CD4-positive, alpha-beta memory T cell (primary cell): ENCODE measurements at places on chromosomes 1 and 21. TPM values are rescaled to one million over a fixed set of nuclear protein-coding genes. Genes with fewer than 3 reads are reported as not detected.
A peak's percentile ranks its signal among the peaks of the same experiment; 100 is the strongest.

FHL3 gene
- total RNA-seq, result 3.7 TPM

UTS2 gene
- not detected for total RNA-seq

MROH7 gene
- total RNA-seq, result 0.38 TPM

KLHL17 gene
- total RNA-seq, result 43.4 TPM

PROK1 gene
- not detected for total RNA-seq

DNA sequence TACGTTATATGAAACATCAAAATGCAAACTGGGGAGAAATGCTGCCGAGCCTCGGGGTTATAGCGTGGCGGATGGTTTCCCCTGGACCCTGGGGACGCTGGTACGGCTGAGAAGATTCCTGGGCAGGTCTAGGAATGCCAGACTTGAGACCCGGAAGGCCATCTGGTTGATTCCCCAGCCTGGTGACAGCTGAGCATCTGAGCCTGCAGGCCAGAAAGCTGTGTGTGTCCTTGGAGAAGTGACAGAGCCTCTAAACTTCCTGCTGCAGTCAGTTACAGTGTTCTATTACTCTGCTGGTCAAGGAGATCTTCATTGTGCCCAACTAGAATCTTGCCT is 2.3 kb downstream of the VASH2 start:
- no peak overlapping the region for H3K27ac ChIP-seq
- H3K4me1 ChIP-seq, result peaks cover 10% of the 10 kb centered on the region
- no peak for DNase-seq
- H3K27me3 ChIP-seq, result no peaks in the 10 kb centered on the region

DNA sequence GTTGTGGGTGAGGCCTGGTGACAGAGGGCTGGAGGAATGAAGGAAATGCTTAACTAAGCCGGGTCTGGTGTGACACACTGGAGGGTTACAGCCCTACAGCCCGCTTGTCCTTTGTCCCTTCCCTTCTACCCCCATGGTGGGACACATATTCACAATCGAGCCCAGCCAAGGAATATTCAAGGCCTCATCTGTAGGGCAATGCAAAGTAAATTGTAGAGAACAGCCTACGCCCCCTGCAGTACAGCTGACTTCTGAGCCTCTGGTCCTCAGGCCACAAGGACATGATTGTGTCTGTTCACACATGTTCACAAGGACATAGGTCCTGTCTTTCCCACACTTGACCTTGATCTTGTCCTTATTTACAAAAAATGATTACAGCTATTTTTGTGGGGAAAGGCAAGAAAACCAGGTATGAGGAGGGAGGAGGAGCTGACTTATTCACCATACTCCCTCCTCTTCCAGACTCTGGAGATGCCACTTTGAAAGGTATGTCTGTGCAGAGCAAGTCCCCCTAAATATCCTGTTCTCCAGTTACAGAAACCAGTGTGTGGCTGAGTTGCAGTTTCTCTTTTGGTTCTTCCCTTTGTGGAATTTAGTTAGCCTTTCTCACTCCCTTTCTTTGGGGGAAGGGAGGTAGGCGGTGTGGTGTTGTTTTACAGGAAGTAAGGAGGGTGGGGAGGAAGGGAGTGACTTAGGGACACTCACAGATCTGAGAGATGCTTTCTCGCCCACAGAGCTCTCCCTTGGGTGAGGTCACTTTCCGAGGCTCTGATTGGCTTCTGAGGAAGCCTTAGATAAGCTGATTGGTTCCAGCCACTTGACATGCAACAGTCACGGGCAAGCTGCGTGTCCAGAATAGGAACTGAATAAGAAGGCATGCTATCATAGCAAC is 14.6 kb downstream of the POLR3GL start:
- peak overlapping the region; percentile 70 for H3K27ac ChIP-seq
- H3K27me3 ChIP-seq, result no peaks in the 10 kb centered on the region
- peak; percentile 78 for DNase-seq
- H3K36me3 ChIP-seq, result peaks cover 5% of the 10 kb centered on the region
- H3K4me1 ChIP-seq, result peaks cover 77% of the 10 kb centered on the region

DNA sequence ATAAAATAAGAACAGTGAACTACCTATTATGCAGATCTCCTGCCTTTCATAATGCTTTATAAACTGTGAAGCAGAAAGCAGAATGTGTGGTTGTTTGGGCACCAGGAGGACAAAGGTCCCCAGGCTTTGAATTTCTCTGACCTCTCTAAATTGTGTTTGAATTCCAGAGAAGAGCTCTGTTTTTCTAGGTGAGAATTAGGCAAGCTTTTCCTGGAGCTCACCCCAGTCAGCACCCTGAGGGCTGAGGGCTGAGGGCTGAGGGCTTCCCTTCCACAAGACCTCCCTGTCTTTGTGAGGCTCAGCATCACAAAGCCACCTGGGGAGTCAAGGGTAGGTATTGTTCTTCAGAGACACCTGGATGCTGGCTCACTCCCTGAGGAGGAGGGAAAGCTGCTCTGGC is 45.5 kb upstream of the LRIG2 start:
- H3K4me1 ChIP-seq, result no peaks in the 10 kb centered on the region
- H3K36me3 ChIP-seq, result no peaks in the 10 kb centered on the region
- H3K4me3 ChIP-seq, result no peak overlapping the region

GRCh38 chr1:74771913-74772515 is 39.1 kb downstream of the TYW3 start:
- H3K27ac ChIP-seq, result no peak overlapping the region
- no peaks in the 10 kb centered on the region for H3K36me3 ChIP-seq
- DNase-seq, result peak; percentile 26
- no peak overlapping the region for H3K4me3 ChIP-seq
- no peaks in the 10 kb centered on the region for H3K4me1 ChIP-seq
- H3K27me3 ChIP-seq, result no peaks in the 10 kb centered on the region

GRCh38 chr1:182054698-182055326 is 6.7 kb downstream of the ZNF648 start:
- no peak overlapping the region for H3K27ac ChIP-seq
- H3K4me1 ChIP-seq, result no peaks in the 10 kb centered on the region
- H3K4me3 ChIP-seq, result no peak overlapping the region
- peaks cover 8% of the 10 kb centered on the region for H3K27me3 ChIP-seq

DNA sequence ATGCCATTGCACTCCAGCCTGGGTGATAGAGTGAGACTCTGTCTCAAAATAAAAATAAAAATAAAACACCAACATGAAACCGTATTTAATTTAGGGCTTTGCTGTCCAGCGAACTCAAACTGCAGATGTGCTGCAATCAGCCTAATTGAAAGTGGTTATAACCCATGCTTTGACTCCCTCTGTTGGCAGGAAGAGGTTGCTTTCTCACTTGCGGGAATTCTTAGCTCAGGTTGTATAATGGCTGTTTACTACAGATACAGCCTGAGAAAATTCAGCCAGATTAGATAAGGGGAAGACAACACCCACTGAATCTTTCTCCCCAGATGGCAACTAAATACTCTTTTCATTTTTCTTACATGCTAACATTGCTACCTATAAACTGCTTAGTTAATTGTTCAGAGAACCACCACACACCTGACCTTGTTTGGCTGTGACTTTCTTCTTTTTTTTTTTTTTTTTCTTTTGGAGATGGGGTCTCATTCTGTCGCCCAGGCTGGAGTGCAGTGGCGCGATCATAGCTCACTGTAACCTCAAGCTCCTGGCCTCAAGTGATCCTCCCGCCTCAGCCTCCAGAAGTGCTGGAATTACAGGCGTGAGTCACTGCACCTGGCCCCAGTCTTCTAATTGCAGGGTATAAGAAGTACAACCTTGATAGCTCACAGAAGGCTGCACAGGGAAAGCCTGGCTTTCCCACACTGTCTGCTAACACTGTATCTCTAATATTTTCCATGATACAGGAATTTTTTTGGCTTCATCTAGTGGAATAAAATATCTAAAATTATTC is 34.6 kb downstream of the DNTTIP2 start:
- H3K27me3 ChIP-seq, result no peaks in the 10 kb centered on the region
- H3K4me3 ChIP-seq, result no peak overlapping the region
- no peaks in the 10 kb centered on the region for H3K36me3 ChIP-seq
- no peak overlapping the region for H3K27ac ChIP-seq
- DNase-seq, result peak; percentile 47

GRCh38 chr1:100184536-100184935 is 6.5 kb upstream of the LRRC39 start:
- H3K4me1 ChIP-seq, result no peaks in the 10 kb centered on the region
- H3K27ac ChIP-seq, result no peak overlapping the region
- no peak for DNase-seq
- no peaks in the 10 kb centered on the region for H3K27me3 ChIP-seq

DNA sequence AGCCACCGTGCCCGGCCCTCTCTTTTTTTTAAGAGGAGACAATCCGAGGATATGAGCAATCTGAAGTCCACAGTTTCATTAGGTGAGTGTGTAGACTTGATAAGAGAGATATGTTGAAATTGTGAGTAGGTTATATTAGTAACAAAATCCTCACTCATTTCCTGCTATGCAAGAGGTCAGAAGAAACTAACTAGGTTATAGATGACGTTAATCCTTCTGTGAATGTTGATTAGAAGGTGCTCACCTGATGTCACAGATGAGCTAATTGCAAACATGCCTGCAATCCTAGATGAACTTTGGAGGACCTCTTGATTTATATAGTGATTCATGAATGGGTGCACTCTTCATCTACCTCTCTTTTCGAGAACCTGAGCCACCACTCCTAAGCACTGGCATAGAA is 29.3 kb downstream of the NTMT2 start:
- H3K4me1 ChIP-seq, result no peaks in the 10 kb centered on the region
- no peaks in the 10 kb centered on the region for H3K36me3 ChIP-seq
- no peaks in the 10 kb centered on the region for H3K27me3 ChIP-seq
- no peak overlapping the region for H3K27ac ChIP-seq
- DNase-seq, result no peak
- H3K4me3 ChIP-seq, result no peak overlapping the region

- no peak overlapping the region for H3K27ac ChIP-seq
- H3K4me1 ChIP-seq, result no peaks in the 10 kb centered on the region
- no peaks in the 10 kb centered on the region for H3K36me3 ChIP-seq
- H3K4me3 ChIP-seq, result no peak overlapping the region
Observed at GRCh38 chr1:29412591-29412990, 176.3 kb downstream of the PTPRU start.

DNA sequence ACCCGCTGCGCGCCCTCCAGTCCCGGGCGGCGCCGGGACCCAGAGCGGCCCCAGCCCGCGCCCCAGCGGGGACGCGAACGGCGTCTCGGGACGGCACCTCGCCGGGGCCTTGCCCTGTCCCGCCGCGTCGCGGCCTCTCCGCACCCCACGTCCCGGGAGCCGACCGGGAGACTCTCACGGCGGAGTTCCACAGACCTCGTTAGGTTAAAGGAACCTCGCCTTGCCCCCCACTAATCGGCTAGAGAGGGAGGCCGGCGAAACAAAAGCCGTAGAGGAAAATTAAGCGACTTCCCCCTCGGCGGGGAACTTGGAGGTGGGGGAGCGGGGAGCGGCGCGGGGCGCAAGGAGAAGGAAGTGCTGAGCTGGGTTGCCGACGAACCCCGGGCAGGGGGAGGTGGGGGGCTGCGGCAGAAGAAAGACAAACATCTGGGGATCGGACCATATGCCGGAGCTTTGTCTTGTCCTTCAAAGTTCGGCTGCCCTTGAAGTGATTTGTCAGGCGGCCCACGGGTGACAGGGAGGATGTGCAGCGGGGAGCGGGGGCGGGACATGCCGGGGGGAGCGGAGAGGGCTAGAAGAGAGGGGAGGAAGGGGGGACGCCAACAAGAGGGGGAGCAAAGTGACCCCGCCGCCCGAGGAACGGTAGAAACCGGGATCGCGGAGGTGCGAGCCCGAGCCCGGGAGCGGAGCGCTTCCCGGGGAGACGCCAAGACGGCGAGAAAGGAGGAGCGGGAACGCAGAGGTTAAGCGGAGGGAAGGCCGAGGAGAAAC is 120.0 kb upstream of the RRP15 start:
- no peak overlapping the region for H3K27ac ChIP-seq
- H3K4me3 ChIP-seq, result no peak overlapping the region
- DNase-seq, result peak; percentile 3
- H3K36me3 ChIP-seq, result no peaks in the 10 kb centered on the region
- H3K4me1 ChIP-seq, result peaks cover 20% of the 10 kb centered on the region

DNA sequence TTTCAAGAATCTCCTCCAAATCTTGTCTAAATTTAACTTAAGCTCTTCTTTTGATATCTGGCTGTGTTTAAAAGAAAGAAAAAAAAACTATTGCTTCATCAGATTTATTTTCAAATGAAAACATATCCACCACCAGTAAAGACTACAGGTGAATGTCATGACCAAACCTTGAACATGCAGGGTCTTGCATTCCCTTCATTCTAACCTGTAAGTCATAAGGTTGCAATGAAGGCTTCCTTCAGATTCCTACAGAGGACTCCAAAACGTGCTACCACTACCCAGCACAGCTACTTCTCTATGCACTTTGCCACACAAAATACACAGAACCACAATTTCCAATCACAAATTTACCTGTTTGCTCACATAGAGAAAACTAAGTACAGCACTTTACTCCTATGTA is 26.3 kb downstream of the FRRS1 start:
- no peaks in the 10 kb centered on the region for H3K4me1 ChIP-seq
- H3K36me3 ChIP-seq, result no peaks in the 10 kb centered on the region
- no peak for DNase-seq
- no peak overlapping the region for H3K4me3 ChIP-seq
- no peaks in the 10 kb centered on the region for H3K27me3 ChIP-seq
- H3K27ac ChIP-seq, result no peak overlapping the region

DNA sequence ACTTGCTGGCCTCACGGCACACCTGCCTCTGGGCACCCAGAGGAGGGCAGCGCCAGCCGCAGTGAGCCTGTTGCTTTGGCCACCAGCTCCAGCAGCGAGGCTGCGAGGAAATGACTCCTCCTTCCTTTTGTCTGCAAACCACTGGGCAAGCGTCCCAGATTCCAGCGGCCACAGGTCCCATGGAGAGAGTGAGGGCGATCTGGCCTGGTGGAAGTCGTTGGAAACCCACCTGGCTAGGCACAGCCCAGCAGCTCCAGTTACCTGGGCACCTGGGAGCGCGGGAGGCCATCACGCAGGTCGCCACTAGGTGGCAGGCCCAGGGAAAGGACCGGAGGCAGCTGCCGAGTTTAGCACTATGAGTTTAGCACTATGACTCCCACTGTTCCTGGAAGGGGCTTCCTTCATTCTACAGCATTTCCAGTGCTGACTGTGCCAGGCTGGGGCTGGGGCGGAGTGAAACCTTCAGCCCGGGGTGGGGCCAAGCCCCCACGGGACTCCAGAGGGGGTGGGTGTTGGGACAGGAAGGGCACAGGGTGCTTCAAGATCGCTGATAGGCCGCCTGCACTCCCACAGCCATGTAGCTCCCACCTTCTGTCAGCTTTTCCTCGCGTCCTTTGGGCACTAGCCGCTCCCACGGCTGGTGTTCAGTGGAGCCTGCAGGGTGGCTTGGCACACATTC is 1.1 kb upstream of the ESPN start:
- peaks cover 37% of the 10 kb centered on the region for H3K27me3 ChIP-seq
- peak overlapping the region; percentile 38 for H3K4me3 ChIP-seq
- H3K27ac ChIP-seq, result no peak overlapping the region
- H3K4me1 ChIP-seq, result peaks cover 35% of the 10 kb centered on the region

GRCh38 chr1:18411820-18412641 is 68.7 kb upstream of the KLHDC7A start:
- H3K4me1 ChIP-seq, result no peaks in the 10 kb centered on the region
- no peak overlapping the region for H3K27ac ChIP-seq
- no peak overlapping the region for H3K4me3 ChIP-seq
- no peaks in the 10 kb centered on the region for H3K27me3 ChIP-seq
- DNase-seq, result no peak
